ENCODE measurements at places on chromosomes 7 and 10.

- DNase-seq = no peak
These were observed 151.5 kb downstream of the LRRTM3 start for GRCh38 chr10:67077376-67077775.

DNA sequence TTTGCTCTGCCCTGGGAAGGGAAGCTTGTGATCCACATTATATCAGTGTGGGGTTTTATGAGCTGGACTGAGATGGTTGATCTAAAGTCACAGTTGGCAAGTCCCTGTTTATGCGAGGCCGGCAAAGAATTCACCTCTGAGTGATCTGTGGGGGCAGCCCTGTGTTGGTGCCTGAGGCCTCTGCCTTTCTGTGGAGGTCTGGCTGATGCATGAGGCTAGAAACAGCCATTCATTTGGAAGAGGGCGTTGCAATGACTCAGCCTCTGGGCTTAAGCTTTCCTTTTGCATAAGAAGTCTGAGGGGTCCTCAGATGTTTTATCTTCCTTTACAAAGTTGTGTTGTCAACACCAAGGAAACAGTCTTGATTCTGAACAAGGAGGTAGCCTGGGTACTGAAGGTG, 126.9 kb downstream of the MGMT start:
- no peak for DNase-seq

DNA sequence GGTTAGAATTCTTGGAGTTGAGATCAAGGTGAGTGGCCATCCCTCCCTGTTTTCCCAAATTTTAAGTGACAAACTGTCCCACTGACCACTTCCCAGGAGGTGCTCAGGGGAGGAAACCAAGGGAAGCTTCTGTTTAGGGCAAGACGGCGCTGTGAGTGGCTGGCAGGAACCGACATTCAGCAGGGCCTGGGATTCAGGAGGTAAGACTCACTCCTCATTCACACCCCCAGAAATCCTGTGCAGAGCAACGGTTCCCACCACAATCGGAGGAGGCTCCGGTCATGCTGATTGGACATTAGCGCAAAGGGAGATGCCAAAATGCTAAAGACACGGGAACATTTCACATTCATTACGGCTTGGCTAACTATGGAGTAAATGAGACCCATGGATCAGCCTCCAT, 200.9 kb downstream of the GRID1 start:
- no peak for DNase-seq

- no peak for DNase-seq
These were observed 80.8 kb downstream of the TMEM130 start for GRCh38 chr7:98788966-98789365.

GRCh38 chr10:118672766-118673715, 77.6 kb upstream of the PRLHR start:
- no peak for DNase-seq

- no peak for DNase-seq
These were observed 56.5 kb upstream of the ADRB1 start for GRCh38 chr10:113987156-113987555.

- DNase-seq = no peak
These were observed 51.6 kb downstream of the CYCS start for GRCh38 chr7:25073451-25073850.

DNA sequence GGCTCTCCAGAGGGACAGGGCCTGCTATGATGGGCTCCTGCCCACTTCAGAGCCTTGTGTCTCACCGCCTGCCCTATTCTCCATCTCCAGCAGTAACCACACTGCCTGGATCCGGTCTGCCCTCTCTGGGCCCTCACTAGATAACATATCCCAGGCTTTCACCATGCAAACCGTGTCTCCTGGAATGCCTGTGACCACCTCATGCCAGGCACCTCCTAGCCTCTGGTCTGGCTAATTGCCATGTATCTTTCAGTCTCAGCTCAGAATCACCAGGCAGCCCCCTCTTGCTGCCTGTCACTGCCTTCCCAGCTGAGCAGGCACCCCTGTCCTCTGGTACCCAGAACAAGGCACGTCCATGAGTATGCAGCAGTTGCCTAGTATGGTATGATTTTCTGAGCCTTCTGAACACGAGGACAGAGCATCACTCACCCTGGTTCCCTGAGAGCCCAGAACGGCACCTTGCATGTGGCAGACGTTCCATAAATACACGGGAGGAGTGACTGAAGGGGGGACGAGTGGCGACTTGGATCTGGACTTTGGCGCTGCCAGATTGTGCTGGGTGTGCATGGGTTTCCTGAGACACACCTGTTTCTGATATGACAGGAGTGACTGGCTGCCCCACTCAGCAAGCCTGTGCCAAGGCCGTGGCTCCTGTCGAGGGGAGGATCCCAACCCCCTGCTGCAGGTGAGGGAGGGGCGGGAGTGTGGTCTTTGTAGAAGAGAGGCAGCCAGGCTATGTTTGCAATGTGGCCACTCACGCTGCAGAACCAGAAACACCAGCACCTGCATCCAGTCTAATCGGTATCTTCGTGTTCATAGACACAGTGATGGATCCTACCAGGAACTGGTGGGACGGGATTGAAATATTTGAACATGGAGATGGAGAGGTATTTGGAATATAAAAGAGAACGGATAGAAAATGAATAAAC, 95.2 kb downstream of the VOPP1 start:
- no peak for DNase-seq

DNA sequence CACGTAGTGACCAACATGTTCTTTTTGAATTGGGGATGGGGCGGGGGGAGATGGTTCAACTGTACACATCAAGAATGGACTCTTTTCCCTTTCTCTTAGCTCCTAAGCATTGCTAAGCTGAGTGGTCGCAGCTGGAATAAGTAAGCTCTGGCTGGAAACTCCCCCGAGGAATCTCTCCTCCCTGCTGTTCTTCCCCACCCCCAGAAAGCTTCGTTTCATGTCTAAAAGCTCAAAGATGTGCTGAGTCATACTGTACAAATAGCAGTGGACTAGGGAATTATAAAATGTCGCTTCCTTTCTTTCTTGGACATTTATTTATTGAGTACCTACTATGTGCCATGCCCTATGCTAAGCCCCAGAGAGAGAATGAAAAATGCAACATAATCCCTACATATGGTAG, 191.1 kb upstream of the ADO start:
- no peak for DNase-seq

DNA sequence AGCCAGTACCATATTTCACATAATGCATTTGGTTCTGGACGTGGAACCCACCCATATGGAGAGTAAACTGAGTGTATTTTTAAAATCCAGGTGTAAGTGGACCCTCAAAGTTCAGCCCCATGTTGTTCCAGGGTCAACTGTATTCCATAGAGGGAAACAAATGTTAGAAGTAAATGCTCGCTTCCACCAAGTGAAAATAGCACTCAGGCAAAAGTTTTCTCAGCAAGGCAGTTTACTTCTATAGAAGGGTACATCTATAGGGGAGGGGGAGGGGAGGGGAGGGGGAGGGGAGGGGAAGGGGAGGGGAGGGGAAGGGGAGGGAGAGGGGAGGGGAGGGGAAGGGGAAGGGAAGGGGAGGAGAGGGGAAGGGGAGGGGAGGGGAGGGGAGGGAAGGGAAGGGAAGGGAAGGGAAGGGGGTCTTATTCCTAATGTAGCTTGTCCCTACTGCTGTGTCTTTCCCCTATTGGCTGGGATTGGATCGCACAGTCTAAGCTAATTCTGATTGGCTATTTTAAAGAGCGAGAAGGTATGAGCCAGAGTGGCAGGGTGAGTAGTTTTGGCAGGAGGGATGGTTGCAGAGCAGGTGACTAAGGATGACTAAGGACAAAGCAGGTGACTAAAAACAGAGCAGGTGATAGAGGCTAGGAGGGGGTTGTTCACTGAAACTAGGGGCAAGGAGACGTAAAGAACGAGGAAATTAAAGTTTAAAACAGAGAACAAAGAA, 29.1 kb downstream of the GARIN1A start:
- no peak for DNase-seq

DNA sequence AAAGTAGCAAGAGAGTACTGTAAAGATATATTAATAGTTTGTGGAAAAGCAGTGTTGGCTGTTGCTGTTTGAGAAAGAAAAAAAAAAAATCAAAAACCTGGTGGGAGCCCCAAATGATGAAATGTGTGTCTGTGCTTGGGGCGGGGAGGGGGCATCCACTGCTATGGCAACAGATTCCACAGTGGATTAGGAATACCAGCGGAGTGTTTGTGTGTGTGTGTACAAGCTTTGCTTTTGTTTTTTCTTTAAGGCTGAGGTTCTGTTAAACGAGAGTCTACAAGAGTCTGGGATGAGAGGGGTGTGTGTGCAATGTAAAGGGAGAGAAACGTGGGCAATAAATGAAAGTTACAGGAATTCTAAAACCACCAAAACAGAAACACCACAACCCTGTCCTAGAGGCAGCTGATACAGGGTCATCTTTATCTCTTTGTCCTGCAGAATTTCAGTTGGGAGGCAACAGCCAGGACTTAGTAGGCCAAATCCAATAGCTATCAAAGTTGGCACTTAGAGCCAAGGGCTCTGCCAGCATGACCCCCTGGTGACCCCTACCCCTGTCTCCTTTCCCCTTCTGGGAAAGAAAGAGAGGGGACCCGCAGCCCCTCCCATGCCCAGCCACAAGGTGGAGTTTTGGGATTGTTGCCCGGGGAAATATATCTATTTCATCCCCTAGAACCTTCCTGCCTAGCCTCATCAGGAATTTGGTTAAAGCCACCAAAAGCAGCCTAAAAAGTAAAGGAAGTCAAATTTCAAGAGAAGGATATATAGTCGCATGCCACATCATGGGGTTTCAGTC, 85.4 kb downstream of the OSBPL3 start:
- no peak for DNase-seq

- no peak for DNase-seq
These were observed 671.0 kb upstream of the FOXK1 start for GRCh38 chr7:4010923-4011656.

DNA sequence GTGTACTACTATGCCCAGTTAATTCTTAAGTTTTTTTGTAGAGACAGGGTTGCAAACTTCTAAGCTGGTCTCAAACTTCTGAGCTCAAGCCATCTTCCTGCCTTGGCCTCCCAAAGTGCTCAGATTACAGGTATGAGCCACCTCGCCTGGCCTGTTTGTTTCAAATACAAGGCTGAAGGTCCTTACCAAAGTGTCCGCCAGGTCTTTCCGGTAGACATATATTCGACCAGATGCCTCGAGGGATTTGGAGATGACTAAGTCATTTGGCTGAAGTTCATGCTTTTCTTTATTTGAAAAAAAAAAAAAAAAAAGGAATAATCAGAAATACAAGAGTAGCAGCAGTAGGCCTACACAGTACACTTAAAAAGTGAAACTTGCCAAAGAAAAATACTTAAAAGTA, 204.5 kb upstream of the CDCA7L start:
- no peak for DNase-seq

DNA sequence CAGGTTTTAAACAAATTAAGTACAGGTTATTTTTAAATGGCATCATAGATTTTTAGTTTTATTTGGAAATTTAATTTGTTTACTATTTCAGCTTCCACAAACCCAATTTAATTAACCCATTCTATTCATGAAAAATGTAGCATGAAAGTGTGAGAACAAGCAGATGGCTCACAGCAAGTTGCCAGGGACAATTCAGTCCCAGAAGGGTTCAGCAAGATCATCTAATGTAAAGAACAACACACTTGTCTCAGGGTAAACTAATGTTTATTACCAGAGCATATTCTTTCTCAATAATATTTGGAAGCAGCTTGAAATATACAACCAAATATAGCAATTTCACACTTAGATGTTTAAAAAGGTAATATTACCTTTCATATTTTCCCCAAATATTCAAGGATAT, 166.9 kb upstream of the SLC13A1 start:
- no peak for DNase-seq

- no peak for DNase-seq
These were observed 32.4 kb upstream of the HSPA12A start for GRCh38 chr10:116774728-116775151.

DNA sequence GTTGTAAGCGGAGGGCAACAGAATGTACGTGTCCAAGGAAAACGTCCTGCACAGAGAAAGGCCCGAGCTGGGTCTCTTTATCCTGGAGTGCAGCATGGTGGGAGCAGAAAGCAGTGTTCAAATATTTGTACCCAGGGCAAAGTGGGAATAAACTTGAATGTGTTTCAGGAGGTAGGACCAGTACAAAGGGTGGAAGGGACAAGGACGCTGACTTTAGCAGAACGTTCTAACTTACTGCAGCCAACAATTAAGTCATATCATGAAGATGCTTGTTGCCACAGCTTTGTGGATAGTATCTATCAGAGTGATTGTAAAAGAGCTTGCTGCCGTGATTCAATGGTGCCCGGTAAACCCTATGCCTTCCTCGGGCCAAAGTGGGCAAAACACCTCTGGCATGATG, 30.5 kb upstream of the ZC3HAV1L start:
- DNase-seq = no peak

DNA sequence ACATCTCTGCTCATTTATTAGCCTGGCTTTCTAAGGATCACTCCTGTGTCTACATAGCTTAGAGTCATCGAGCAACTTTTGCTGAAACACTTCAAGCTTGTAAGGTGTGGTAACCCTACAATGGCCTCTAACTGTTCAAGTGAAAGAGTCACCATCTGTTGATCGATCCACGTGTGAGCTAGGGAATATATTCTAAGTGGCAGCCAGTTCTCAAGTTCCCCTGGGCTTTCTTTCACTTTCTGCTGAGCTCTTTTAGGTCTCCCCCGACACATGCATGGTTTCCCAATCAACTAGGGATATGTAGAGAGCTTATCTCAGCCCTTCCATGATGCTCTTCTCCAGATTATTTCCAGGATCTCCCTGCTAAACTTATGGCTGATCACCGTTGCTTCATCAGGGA, 15.5 kb downstream of the AOAH start:
- no peak for DNase-seq

DNA sequence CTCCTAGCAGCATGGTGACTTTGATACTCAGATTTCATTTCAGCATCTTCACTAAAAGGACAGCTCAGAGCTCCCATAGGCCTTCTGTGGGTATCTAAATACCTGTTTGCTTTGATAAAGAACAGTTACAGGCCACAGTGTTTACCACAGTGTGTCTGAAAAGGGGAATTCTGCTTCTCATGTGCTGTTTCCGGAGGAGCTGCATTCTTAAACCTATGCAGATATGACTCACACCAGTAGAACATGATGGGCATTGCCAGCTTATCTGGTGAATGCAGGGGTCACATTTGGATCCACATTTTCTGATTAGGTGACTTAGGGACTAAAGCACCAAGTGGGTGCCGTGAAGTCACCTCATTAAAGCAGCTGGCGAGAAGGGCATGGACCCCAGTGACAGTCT, 52.6 kb downstream of the TRRAP start:
- no peak for DNase-seq

- DNase-seq = no peak
These were observed 42.8 kb upstream of the ZNF32 start for GRCh38 chr10:43691485-43691884.

- DNase-seq = no peak
These were observed 532.6 kb downstream of the TNS3 start for GRCh38 chr7:47049234-47049774.

- no peak for DNase-seq
These were observed 48.8 kb upstream of the CARD11 start for GRCh38 chr7:3092468-3092867.

DNA sequence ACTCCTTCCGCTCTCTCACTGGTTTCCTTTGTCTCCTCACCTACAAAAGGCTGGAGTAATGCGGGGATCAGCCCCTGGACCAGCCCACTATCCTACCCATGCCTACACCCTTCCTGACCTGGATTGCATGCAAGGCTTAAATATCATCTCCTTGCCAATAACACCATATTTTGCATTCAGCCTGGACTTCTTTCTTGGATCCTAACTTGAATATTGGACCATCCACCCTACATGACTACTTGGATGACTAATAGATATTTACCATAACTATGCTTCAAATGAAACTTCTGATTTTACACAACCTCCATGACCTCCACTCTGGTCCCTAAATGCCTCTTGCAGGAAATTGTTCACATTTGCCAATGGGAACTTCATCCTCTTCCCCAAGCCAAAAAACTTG, 188.3 kb upstream of the AKR1E2 start:
- no peak for DNase-seq

- no peak for DNase-seq
These were observed 318.6 kb upstream of the KLF6 start for GRCh38 chr10:4103603-4104002.

Data from T1000 (cell line).